NCI-H187 treated with DMSO at 0.1 percent for 48 hours (cell line): ENCODE measurements at places on chromosomes 2 and 18.

GRCh38 chr2:240412211-240412861 is 23.1 kb upstream of the GPC1 start:
- DNase-seq, result no peak

- DNase-seq, result no peak
These were observed 2.3 kb downstream of the HJURP start for GRCh38 chr2:233852056-233852455.

DNA sequence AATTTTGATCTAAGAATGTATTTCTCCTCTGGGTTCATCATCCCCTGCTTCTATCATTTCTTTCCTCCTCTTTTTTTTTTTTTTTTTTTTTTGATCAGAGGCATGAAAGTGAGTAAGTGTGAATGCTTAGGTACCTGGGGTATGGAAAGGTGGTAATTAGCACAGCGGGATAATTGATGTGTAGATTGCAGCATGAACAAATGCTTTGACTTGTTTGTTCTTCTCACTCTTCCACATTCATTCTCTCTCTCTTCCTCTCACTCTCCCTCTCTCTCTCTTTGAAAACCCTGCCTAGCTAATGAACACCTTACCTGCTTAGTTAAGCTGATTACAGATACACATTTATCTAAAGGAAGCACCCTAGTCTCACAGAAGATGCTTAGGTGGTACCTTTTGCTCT is 74.7 kb downstream of the ZEB2 start:
- no peak for DNase-seq

DNA sequence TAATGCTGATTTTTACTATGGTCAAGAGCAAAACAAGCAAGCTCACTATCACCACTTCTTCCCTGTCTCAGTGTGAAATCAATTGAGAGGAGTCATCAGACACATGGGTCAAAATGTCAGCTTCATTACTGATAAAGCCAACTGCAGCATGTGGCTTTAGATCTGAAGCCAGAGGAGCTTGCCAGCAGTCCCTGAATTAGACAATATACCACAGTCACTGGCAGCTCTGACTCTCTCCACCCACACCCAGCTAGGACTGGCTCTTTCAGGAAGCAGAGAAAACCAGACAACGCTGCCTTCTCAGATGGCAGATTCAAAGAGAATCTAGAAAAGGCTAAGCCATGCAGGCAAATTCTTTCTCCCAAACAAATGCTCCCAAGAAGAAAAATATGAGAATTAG is 20.0 kb upstream of the ASB18 start:
- no peak for DNase-seq

DNA sequence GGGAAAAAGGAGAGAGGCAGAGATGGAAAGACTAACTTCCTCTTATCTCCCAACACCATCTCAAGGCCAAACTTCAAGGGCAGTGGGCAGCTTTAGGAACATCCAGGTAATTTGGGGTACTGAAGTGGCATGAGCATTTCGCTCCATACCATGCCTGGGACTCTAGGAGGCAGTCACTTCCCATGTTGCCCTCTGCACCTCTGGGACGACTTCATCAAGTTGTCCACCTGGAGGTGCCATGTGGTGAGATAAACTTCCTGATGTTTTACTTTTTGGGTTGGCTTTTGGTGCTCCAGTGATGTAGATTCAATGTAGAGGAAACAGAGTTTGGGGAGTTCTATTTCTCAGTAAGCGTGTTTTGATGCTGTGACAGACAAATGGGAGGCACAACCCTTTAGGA is 56.3 kb upstream of the UPP2 start:
- no peak for DNase-seq

DNA sequence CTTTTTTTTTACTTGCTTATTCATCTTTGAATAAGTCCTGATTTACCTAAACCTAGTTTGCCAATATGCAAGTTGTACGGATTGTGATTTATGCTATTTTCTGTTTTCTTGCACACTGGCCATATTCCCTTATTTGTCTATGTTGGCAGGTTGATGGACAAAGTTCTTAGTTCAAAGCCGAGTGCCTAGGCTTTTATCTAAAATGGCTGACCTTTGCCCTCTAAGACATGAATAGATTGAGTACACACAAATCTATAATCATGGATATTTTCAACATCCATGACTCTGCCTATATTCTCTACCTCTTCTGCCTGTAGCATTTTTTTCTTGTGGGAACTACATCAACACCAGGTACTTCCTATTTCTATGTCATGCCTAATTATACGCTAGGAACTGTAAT is 171.7 kb downstream of the TMEFF2 start:
- DNase-seq, result no peak

GRCh38 chr2:233847248-233847898 is 7.0 kb downstream of the HJURP start:
- DNase-seq, result no peak

- no peak for DNase-seq
These were observed 34.2 kb downstream of the TMEM131 start for GRCh38 chr2:97961534-97961933.

DNA sequence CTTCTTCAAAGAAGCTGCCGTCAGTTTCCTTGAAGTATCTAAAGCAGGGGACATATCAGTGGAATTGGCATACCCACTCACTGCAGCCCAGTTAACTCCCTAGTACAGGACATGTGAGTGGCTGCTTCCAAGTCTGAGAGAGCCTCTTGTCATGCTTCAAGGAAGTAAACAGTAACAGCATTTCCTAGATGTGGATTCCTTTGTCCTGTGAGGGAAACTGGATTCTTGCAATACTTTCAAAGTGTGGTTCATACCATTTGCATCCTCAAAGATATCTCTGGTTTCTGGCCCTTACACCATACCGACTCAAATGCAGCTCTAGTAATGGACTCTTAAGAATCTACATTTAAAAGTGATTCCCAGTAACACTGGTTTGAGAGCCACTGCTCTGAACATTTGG is 87.2 kb downstream of the ESCO1 start:
- no peak for DNase-seq

DNA sequence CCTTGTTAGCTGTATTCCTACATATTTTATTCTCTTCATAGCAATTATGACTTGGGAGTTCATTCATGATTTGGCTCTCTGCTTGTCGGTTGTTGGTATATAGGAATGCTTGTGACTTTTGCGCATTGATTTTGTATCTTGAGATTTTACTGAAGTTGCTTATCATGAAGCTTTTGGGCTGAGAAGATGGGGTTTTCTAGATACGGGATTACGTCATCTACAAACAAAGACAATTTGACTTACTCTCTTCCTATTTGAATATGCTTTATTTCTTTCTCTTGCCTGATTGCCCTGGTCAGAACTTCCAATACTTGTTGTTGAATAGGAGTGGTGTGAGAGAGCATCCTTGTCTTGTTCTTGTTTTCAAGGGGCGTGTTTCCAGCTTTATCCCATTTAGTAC is 569.8 kb upstream of the NRXN1 start:
- DNase-seq, result no peak

DNA sequence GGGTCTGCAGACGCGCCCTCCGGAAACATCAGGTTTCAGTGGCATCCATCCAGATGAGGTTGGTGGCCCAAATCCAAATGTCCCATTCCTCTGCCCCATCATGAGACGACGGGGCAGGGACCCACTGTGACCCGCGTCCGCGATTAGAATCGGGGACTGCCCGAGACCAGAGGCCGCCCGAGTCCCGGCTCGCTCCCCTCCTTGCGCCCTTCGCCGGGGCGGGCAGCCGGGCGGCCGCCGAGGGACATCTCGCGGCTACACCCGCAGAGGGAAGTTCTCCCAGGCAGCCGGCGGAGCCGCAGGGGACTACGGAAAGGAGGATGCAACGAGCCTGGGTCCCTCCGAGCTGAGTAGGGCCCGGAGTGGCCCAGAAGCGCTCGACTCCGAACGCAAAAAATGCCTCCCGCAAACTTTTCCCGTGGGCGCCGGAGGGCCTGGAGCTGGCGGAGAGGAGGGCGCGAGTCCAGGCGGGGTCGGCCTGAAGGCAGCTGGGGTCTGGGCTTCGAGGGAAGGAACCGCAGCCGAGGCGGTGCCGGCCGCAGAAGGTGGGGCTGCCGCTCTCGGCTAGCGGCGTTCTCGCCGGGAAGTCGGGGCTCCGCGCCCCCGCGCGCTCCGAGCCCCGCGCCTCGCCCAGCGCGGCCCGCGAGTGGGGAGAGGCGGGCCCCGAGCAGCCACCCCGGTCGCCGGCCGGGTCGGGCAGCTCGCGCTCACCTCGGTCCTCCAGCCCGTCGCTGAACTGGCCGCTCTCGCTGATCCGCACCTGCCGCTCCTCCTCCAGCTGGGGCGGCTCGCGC is 580 bp downstream of the TMEM163 start:
- DNase-seq, result no peak

- DNase-seq, result no peak
These were observed 778.5 kb upstream of the FANCL start for GRCh38 chr2:59019566-59020159.

GRCh38 chr18:74652392-74652988 is 54.8 kb downstream of the ZNF407 start:
- DNase-seq, result peak; percentile 7

- no peak for DNase-seq
These were observed 204.6 kb upstream of the APCDD1 start for GRCh38 chr18:10249801-10250200.

DNA sequence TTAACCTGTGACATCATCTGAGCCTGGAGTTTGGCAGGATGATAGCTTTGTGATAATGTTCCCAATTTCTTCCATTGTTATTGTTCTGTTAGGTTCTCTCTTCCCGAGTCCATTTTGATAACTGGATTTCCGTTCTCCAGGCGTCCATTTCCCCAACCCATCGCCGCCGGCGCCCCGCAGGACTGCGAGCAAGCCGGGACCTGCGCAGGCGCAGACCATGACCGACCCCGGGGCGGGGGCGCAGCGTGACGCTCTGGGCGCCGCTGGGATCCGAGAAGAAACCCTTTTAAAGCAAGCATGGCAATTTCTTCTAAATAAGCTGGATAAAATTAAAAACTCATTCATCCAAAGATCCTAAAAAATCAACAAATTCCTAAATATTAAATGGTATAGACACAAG is at the start of gene SLC25A52:
Gene SLC25A52 (minus strand): TSS at position 186 of the 400 bp plus-strand sequence. CDS start 219 bp downstream, outside the sequence.
- no peak for DNase-seq

DNA sequence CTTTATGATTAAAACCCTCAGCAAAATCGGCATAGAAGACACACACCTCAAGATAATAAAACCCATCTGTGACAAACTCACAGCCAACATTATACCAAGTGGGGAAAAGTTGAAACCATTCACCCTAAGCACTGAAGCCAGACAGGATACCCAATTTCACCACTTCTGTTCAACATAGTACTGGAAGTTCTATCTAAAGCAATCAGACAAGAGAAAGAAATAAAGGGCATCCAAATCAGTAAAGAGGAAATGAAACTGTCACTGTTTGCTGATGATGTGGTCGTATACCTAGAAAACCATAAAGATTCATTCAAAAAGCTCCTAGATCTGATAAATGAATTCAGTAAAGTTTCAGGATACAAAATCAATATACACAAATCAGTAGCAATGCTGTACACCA is 16.4 kb upstream of the RPRD1A start:
- no peak for DNase-seq

DNA sequence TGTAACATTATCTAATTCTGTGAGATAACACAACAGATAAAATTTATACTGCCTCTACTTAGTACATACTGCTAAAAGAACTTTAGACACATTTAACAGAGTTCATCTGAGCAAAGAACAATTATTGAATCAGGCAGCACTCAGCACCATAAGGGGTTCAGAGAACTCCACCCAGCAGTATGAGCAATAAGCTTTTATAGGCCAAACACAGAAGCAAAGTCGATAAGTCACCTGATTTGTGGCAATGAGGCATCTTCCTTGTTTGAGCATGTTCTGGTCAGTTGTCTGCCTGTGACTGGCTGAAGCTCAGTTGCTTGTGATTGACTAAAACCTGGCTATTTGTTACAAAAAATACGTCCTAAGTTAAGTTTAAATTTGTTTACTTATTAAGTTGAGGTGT is 746.1 kb upstream of the DDX18 start:
- DNase-seq, result no peak

GRCh38 chr2:26757873-26758789 is 6.0 kb upstream of the SLC35F6 start:
- DNase-seq, result no peak

- no peak for DNase-seq
These were observed 1485.7 kb upstream of the PIK3C3 start for GRCh38 chr18:40469316-40469715.

DNA sequence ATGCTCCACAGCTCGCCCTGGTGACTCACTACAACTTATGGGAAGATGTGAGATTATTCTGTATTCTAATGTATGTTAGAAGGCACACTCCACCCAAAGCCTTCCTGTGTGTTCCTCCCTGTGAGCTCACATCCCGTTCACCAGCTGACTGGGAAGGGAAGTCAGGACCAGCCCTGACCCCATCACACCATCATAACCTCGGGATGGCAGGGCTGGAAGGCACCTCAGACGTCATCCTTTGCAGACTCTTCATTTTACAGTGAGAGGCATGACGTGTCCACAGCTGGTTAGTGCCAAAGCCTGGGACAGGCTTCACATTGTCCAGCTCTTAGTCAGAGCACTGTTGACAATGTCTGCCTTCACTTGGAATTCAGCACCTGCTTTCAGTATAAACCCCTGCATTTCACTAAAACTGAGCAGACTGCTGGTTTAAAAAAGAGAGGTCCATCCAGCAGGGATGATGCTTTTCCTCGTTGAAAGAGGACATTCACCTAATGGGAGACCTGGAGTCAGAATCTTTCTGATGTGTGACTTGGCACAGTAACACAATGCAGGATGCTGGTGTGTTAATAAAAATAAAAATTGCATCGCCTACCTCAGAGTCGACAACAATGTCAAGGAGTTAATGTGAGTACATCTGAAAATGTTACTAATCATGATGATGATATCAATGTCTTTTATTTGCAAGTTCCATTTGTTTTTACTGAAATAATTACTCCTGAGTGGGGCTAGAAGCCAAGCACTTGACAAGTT is 418.0 kb upstream of the TNP1 start:
- DNase-seq, result no peak

GRCh38 chr2:145692971-145693478 is 1173.1 kb upstream of the ZEB2 start:
- DNase-seq, result no peak

DNA sequence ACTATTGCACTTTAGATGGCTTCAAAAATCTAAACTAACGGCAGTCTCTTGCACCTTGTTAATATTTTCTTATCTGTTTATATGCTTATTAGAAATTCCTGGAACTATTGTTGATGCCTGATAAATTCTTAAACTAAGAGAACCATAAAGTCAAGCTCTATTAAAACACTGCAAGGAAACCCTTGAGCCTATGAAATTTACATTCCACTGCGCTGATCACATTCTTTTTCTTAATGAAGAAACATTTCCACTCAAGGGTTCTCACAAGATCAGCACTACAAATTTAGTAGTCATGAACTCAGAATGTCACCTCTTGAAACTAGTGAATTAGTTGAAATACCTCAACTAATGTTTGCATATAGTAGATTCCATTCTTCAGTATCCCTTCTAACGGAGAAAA is 331.8 kb upstream of the SLC8A1 start:
- no peak for DNase-seq

- no peak for DNase-seq
These were observed 164.5 kb downstream of the XIRP2 start for GRCh38 chr2:167052825-167053224.
